Spinal cord (tissue), 10 donors: ENCODE measurements at places on chromosomes 7 and 10.

GRCh38 chr10:102334101-102334500 lies 61.4 kb upstream of the NFKB2 start:
- DNase-seq: no peak

DNA sequence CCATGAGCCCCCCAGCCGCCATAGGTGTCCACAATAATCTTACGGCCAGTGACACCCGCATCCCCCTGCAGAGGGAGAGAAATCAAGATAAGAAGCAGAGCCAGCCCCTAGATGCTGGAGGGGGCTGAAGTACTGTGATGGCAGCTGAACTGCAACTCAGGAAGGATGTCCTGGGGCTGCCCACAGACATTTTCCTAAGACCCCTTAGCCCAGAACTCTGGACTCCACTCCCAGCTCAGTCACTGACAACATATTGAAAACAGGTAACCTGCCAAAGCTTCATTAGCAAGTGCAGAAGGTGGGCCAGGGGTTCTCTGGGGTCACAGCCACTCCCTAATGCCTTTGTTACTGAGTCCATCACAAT lies 14.3 kb downstream of the MAT1A start:
- no peak for DNase-seq

DNA sequence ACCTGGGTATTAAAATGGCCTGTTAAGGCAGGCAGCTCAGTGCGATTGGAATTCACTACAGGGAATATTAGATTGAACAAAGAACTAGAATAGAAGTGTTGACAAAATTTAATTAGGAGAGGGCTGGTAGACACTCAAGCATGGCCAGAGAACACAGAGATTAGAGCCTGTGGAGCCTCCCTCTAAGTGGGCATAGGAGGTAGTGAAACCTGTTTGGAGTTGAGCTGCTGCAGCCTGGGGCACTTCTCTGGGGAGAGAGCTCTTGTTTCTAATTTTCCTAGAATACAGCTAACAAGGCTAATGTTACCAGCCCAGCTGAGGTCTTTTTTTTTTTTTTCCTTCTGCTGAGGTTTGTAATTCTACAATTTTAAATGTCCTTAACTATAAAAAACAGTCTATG lies 46.4 kb downstream of the TMEM168 start:
- no peak for DNase-seq

GRCh38 chr7:26151953-26152781 lies at the start of gene NFE2L3:
Gene NFE2L3, plus strand, starts transcription at chr7:26152198. Its CDS starts 301 bp downstream, at chr7:26152499.
- peak; percentile 22 for DNase-seq

GRCh38 chr7:108059526-108059925 lies 56.6 kb upstream of the LAMB1 start:
- DNase-seq: no peak

DNA sequence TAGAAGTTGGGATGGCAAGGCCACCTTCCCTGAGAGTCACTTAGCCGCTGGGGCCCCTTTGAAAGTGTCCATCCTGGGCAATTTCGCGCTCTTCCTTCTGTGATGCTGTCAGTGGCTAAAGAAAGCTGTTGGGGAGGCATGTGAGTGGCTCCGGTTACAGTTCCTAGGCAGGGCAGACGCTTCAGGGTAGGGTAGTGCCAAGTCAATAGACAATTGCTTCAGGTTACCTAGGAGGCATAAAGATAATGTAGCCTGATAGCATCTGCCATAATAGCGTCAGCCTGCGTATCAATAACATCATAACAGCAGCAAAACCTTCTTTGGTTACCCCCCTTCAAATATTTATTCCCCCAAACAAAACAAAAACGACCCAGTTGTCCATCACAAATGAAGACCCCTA lies at the start of gene FAM107B:
FAM107B (minus strand) TSS at position 101 of the 400 bp plus-strand sequence. CDS start 234 bp downstream, outside the sequence.
- DNase-seq: no peak

DNA sequence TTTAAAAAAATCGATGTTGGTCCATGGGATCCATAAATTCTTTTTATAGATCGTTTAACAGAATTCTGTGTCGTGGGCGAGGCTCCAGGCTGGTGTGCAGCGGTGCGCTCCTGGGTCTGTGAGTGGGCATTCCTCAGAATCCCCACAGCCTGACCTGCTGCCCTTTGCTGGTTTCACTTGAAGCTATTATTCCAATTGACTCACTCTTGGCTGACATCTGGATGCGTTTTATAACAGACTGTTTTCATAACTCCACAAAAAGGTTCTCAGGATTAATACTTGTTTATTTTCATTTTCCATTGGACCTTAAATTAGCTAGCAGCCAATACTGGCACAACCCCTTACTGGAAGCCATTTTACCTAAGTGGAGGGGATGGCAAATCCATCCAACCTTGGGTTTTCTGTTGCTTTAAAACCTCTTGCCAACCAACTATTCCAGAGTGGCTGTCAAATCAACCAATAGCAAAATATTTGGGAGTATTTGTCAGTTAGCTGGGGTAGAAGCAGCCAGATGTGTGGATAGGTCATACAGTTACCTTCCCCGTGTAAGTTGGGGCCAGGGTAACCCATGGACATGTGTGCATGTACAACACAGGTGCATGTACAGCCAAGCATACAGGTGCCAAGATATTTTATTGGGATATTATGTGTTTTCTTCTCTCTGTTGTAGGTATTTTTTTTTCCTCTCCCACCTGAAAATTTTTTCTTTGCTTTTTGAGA lies 160.7 kb upstream of the ZNF32 start:
- DNase-seq: no peak

DNA sequence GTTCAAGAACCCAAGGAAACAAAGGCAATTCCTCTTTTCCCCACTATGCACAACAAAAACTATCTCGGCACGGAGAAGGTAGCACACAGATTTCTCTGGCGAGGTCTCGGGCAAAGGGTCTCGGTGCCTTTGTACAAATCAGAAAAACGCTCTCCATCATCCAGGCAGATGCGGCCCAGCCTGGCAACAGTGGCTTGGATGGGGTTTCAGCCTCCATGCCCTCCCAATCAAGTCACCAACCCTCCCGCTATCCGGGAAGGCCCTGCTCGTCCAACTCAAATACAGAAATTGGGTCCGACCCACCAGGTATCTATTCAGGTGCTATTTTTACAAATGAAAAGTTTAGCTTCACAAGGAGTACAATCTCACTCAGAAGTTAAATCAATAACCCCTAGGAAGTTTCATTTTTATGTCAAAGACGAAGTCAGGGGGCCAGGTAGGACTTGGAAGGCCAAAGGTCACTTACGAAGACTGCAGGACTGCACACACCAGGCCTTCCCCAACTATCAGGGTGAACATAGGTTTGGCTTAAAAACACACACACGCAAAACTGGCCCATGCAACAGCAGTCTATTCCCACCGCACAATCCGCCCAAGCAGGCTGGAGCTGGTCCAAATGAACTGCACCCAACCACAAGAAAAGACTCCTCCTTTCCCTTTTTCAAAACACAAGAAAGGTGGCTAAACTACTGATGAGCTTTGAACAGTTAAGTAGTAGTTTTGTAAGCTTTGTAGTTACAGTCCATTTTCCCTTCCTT lies 43.0 kb downstream of the GNA12 start:
- peak; percentile 76 for DNase-seq

- peak; percentile 90 for DNase-seq
These were observed 177.6 kb downstream of the PARD3 start for GRCh38 chr10:34637418-34637911.

GRCh38 chr7:46156853-46157252 lies 235.8 kb upstream of the IGFBP3 start:
- no peak for DNase-seq
